Activated CD8-positive, alpha-beta memory T cell treated with anti-CD3 and anti-CD28 coated beads for 1 hour (primary cell): ENCODE measurements at places on chromosomes 11 and 22.

DNA sequence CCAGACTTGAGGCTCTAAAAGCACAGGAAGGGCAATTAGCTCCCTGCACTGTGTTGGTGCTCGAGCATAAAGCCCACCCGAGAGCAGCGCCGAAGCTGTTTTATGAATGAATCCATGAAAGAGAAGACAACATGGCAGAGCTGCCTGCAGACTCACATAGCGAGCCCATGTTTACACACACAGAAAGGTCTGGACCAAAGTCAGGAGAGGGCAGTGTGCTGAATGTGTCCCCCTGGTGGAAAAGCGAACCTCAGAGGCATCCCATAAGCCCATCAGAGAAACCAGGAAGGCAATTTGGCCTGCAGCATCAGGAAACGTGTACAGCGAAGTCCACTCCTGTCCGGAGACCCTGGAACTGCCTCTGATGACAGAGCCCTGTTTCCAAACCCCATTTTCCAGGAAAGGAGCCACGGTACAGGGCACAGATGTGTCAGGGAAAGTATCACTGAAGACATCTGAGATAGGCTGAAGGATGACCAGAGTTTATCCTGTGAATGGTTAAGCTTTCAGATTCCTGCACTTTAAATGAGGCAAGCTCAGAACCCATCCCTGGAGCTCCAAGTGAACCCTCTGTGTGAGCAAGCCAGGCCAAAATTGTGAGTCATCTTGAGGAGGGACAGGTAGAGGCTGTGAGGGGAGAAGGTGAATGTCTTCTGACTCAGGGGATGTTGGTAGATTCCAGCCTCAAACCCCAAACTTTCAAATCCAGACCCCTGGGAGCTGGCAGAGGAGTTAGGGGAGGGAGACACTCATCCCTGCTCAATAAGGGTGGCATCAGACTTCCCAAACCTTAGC lies 36.9 kb downstream of the CHRDL2 start:
- DNase-seq = no peak

- DNase-seq = no peak
Observed at GRCh38 chr11:64477675-64478074, 113.3 kb upstream of the SLC22A12 start.

- no peak for DNase-seq
Observed at GRCh38 chr11:1226986-1227550, 4.2 kb downstream of the MUC5B start.

GRCh38 chr11:70226183-70226582 lies 23.1 kb downstream of the FADD start:
- no peak for DNase-seq

DNA sequence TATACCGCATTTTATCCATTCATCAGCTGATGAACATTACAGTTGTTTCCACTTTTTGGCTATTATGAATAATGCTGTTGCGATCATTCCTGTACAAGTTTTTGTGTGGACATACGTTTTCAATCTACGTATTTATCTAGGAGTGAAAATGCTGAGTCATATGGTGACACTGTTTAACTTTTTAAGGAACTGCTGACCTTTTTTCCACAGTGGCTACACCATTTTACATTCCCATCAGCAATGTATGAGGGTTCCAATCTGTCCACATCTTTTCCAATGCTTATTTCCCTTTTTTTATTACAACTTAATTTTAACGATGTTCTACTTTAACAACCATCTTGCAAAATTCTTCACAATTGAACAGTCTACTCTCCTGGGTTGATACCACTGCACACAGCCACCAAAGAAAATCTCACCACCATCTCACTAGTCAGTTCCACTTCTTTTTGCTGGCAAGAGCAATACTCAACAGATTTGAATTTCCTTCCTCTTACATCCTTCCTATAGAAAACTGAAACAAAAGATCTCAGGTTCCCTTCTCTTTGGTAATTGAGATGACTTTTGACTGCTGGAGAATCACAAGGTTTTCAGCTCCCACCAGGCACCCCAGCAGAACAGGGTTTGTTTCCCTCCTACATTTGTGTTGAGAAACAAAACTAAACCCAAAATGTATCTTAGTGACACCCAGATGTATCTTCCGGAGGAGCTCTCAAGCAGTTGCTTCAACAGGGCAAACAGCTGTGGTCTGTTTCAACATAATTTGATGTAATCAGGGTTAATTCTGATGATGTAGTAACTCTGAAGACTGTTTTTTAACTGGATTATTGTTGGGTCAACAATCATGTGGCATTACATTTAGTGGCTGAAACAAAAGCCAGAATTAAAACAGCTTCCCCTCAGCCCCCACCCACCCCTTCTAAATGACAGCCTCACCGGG lies 7.0 kb upstream of the GAB2 start:
- no peak for DNase-seq

- no peak for DNase-seq
Observed at GRCh38 chr11:7651700-7652099, 21.6 kb downstream of the CYB5R2 start.

DNA sequence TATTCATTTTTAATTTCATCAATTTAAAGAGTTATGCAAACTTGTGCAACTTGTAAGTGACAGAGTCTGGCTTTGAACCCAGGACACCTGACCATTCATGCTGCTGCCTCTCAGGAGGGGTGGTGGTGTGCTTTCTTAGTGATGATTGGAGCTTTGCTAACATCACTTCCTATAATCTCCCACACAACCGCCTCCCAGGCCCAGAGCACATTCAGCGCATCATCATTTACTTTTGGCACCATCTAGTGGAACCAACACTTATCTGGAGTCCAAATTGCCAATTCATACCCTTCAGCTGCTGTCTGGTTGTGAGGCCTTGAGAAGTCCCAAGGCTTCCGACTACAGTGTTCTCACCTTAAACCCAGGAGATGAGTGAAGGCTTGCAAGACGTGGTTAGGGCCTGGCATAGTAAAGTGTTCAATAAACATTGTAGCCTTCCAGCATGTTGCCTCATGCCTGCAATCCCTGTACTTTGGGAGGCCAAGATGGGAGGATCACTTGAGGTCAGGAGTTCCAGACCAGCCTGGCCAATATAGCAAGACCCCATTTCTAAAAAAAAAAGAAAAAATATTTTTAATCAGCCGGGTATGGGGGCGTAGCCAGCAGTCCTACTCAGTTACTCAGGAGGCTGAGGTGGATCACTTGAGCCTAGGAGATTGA lies 1.1 kb upstream of the TTLL1 start:
- no peak for DNase-seq

GRCh38 chr11:122186439-122187080 lies 70.5 kb upstream of the BLID start:
- DNase-seq = no peak

DNA sequence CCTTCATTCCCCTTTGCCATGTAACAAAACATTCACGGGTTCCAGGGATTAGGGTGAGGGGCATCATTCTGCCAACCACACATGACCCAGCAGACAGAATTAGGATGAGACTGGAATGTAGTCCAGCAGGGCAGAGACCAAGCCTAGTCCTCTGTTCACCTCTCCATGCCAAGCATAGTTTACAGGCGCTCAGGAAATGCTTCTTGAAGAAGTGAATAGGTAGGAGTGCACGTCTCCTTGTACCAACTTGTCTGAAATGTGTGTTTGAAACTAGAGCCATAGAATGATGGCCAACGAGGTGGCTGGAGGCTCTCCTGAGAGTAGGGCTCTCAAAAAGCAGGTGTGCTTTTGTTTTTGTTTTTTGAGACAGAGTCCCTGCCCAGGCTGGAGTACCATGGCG lies 8.2 kb downstream of the SPINDOC start:
- DNase-seq = no peak

- no peak for DNase-seq
Observed at GRCh38 chr22:22838148-22838786, 49.3 kb upstream of the IGLL5 start.

- no peak for DNase-seq
Observed at GRCh38 chr22:38948181-38948940, 9.0 kb upstream of the APOBEC3A start.

- DNase-seq = no peak
Observed at GRCh38 chr22:47598864-47599263, 836.4 kb downstream of the TBC1D22A start.

GRCh38 chr11:108963118-108963517 lies 298.2 kb downstream of the DDX10 start:
- DNase-seq = no peak

DNA sequence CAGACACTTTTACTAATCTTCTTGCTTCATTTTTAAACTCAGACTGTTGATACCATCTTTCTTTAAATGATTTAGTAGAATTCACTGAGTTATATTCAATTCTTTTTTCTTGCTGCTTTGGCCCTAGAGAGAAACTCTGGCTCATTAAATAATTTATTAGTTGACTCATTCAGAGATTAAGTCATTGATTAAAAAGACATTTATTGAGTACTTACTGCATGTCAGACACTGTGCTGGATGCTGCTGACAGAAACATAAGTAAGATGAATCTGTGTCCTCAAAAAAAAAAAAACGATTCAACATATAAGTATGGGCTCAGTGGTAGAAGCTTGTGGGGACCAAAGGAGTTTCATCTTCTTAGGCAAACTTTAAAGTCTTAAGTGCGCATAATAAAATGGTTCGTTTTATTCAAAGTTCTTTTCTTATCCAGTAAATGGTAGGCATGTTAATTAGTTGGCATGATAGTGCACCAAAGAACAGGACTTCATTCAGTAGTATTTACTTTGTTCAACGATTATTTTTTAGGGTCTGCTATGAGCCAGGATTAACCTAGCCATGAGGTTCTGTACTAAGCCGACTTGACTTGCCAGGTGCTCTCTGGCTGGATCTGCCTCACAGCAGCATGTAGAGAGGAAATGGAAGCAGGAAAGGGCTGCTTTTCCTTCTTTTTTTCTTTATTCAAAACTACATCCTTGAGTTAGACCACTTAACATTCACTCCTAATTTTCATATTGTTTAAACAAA lies 281.0 kb upstream of the CTSC start:
- no peak for DNase-seq

DNA sequence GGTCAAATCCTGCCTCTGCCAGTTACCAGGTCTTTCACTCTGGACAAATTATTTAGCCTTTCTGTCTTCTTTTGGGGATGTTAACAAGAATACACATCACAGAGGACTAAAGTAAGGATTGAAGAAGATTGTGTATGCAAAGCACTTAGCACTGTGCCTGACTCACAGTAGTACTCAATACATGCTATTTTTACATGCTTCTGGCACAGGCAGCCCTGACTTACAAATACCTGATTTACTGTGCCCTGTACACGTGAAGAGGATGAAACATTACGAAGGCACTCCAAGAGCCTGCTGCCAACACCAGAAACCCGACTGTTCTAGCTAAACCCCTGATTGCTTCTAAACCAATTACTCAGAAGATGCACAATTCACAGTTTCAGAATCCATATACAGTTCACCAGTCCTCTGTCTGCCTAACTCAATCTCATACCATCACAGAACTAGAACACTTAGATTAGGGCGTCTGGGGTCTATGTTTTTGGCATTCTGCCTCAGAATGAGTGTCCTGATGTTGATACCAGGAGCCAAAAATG lies 300.9 kb upstream of the DDI1 start:
- DNase-seq = no peak

- DNase-seq = peak; percentile 48
Observed at GRCh38 chr11:72676861-72677341, 2.7 kb upstream of the PDE2A start.

- DNase-seq = no peak
Observed at GRCh38 chr22:18121506-18121905, 10.9 kb downstream of the TUBA8 start.

DNA sequence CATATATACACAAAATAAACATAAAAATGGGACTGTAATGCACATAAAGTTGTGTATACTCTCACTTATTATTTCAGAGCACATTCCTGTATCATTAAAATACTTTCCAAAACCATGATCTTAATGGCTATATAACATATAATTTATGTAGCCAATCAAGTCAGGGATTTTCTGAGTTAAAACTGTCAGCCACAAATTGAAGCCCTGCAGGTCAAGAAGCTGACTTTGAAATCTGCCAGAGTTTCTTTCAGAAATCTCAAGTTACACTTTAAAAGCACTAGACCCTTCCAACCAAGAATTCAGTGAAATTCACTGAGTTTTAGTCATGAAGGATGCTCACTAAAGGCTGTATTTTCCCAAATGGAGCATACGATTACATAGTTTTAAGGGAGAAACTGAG lies 47.6 kb downstream of the PHF21A start:
- no peak for DNase-seq

- DNase-seq = no peak
Observed at GRCh38 chr11:116657842-116658825, 114.7 kb downstream of the BUD13 start.

GRCh38 chr11:126433989-126434949 lies 78.8 kb downstream of the ST3GAL4 start:
- DNase-seq = no peak

DNA sequence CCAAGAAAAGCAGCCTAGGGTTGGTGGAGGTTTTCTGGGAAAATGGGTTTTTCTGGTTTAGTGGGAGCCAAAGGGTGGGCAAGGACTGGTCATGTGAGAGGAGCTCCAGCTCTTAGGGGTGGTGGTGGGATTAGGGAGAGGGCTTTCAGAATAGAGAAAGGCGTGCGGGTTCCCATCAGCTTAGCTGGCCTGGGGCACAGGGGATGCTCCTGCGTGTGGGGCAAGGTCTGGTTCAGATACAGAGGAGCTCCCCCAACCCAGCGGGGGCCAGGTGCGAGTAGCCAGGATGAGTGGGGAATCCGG lies 644 bp downstream of the TMEM134 start:
- DNase-seq = no peak

GRCh38 chr11:36230779-36231699 lies 58.2 kb downstream of the COMMD9 start:
- no peak for DNase-seq

GRCh38 chr11:4647766-4648165 lies 4.0 kb downstream of the OR51E1 start:
- DNase-seq = no peak

- no peak for DNase-seq
Observed at GRCh38 chr11:36360826-36361415, 64.8 kb downstream of the PRR5L start.

GRCh38 chr22:22369964-22370270 lies 125.3 kb downstream of the VPREB1 start:
- DNase-seq = no peak

DNA sequence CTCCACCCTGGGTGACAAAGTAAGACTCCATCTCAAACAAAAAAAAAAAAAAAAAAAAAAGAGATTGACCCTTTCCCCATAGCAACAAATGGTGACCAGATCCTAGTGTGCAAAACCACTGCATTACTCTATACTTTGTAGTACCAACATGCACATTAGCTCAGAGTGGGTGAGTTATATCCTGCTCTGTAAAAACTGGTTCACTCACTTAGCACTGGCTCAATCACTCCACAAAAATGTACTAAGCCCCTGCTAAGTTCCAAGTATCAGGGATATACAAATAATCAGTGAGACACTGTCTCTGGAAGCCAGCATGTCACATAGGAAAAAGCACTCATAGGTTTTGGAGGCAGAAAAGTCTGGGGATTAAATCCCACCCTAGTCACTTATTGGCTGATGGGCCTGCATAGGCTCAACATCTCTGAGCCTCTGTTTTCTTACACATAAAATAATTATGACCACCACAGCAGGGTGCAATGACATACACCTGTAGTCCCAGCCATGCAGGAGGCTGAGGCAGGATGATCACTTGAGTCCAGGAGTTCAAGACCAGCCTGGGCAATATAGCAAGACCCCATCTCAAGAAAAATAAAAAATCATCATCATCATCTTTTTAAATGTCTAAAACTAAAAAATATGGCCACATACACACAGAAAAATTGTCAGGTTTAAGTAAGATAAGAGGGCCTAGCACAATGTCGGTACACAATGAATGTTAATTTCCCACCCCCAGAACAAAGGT lies 11.9 kb downstream of the FAM168A start:
- no peak for DNase-seq

GRCh38 chr11:86809561-86809960 lies 9.2 kb downstream of the PRSS23 start:
- DNase-seq = no peak
